ENCODE measurements at places on chromosomes 2 and 18. TPM values are rescaled to one million over a fixed set of nuclear protein-coding genes. Genes with fewer than 3 reads are reported as not detected.

SMPD4 gene
- total RNA-seq = 26.1 TPM

REG1B gene
- not detected for total RNA-seq

C1GALT1C1L gene
- total RNA-seq = 1.5 TPM

NAT8 gene
- not detected for total RNA-seq

VIT gene
- 1.2 TPM for total RNA-seq

DNA sequence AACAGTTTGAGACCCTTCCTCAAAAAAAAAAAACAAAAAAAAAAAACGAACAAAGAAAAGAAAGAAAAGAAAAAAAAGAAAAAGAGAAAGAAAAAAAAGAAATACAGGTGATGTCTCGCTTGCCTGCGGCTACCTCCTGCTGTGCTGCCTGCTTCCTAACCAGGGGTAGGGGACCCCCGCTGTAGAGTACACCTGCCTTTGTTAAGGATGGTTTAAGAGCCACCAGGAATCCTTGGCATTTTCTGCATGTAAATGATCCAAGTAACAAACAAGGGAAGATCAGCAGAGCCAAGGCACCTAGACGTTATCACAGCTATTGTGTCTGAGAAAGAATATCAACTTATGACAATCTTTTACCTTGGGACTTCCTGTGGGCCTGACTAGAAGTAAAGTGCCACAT, 856.8 kb upstream of the GCFC2 start:
- no peak overlapping the region for H3K4me3 ChIP-seq
- H3K36me3 ChIP-seq = no peaks in the 10 kb centered on the region
- H3K27me3 ChIP-seq = no peaks in the 10 kb centered on the region

DNA sequence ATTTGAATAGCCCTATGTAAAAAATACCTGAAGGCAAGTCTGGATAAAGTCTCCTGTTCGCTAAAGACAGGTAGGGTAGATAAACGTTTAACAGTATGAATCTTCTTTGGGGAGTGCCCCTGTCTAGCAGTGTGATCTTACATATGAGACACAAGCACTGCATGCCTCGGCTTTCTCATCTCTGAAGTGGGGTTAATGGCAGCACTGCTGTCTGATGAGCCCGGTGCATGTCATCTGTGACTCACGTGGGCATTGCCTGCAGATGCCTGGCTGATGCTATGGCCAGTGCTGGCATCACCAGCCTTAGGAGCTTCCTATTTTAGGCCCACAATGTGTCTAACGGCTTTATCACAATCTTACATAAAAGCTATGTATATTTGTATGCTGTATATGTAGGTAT, 50.1 kb downstream of the GALR1 start:
- DNase-seq = no peak
- no peaks in the 10 kb centered on the region for H3K4me1 ChIP-seq
- no peak overlapping the region for H3K27ac ChIP-seq
- peaks cover 11% of the 10 kb centered on the region for H3K27me3 ChIP-seq
- no peak overlapping the region for H3K4me3 ChIP-seq

- H3K4me1 ChIP-seq = no peaks in the 10 kb centered on the region
- no peak overlapping the region for H3K4me3 ChIP-seq
- H3K27ac ChIP-seq = no peak overlapping the region
- H3K36me3 ChIP-seq = peaks cover 29% of the 10 kb centered on the region
These were observed 78.0 kb upstream of the NFATC1 start for GRCh38 chr18:79317703-79318102.

GRCh38 chr2:102401456-102401855, 21.5 kb upstream of the IL18RAP start:
- no peaks in the 10 kb centered on the region for H3K4me1 ChIP-seq
- H3K4me3 ChIP-seq = no peak overlapping the region
- DNase-seq = no peak
- H3K27ac ChIP-seq = no peak overlapping the region

DNA sequence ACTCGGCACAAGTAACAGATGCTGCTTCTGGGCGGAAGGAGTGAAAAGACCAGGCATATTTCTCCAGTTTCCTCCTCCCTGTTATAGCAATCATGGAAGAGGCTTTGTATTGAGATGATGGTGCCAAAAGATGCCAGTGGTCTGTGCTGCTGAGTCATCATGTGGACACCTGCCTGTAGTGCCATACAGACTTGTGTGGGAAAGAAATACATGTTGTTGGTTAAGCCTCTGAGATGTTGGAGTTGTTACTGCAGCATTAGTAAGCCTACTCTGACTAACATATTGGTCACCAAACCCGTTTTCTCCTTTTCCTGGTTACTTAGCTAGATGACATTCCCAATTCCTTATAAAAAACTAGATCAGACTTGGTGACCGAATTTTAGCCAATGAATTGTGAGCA, 356.9 kb downstream of the ZNF521 start:
- H3K36me3 ChIP-seq = no peaks in the 10 kb centered on the region
- H3K27ac ChIP-seq = no peak overlapping the region
- H3K27me3 ChIP-seq = no peaks in the 10 kb centered on the region
- H3K4me1 ChIP-seq = no peaks in the 10 kb centered on the region
- DNase-seq = no peak

DNA sequence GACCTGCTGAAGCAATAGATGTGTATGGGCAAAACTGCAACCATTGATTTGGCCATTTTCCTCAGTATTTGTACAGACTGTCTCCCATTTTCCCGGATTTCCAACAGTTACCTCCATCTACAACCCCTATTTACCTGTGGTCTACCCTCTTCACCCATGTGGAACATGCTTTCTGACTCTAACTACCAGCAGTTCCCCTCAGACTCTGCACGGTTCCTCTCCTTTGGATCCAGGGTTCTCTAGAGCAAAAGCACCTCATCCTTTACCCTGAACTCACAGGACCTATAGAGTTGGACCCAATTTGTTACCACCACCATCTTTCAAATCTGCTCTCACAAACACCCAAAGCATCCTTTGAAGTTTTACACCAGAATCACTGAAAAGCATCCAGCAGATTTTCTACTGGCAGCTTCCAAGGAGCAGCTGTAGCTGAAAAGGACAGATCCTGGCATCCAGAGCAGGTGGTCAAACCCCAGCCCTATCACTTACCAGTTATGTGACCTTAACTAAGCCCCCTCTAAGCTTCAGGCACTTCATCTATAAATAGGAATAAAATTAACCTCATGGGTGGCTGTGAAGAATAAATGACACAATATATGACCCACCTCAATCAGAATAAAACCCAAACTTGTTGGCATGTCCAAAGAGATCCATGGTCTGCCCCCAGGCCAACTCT, 15.3 kb downstream of the CYTIP start:
- no peaks in the 10 kb centered on the region for H3K36me3 ChIP-seq
- DNase-seq = no peak
- H3K27ac ChIP-seq = no peak overlapping the region
- no peak overlapping the region for H3K4me3 ChIP-seq
- H3K27me3 ChIP-seq = no peaks in the 10 kb centered on the region

GRCh38 chr2:170321526-170321925, 143.6 kb downstream of the MYO3B start:
- no peaks in the 10 kb centered on the region for H3K4me1 ChIP-seq
- no peaks in the 10 kb centered on the region for H3K36me3 ChIP-seq
- H3K27ac ChIP-seq = no peak overlapping the region
- H3K4me3 ChIP-seq = no peak overlapping the region
- H3K27me3 ChIP-seq = no peaks in the 10 kb centered on the region

DNA sequence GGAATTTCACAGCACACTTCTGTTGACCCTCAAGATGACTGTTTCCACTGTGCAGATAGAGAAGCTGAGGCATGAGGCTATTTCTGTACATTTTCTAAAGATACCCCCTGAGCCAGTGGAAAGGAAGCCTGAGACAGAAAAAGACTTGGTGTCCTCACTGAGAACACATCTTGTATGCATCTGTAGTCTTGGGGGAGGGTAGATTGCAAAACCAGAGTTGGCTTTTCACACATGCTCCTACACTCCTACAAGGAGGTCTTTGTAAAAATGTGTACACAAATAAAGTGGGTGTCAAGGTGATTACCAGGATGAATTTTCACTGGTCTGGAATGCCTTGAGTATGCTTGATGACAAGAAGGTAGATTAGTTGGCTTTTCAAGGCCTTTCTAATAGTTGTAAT, 98.0 kb downstream of the KCTD18 start:
- no peak overlapping the region for H3K4me3 ChIP-seq
- H3K27ac ChIP-seq = no peak overlapping the region
- no peak for DNase-seq
- peaks cover 2% of the 10 kb centered on the region for H3K36me3 ChIP-seq
- no peaks in the 10 kb centered on the region for H3K4me1 ChIP-seq

DNA sequence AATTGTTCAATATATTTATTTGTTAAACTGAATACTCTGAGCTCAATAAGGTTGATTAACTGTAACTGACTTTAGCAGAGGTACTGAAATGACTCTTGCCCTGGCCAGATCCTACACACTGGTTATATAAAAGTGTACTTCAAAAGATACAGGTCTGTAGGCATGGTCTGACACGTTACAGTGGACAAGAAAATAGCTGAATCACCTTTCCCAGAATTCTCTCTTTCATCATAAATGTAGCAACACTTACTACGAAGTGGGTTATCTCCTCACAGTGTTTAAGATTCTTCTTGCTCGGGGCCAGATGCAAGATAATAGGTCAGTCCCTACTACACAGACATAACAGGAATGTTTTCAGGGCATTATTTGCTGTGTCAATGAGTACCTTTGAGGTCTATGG, 107.0 kb upstream of the ZC3H15 start:
- H3K27ac ChIP-seq = no peak overlapping the region
- no peaks in the 10 kb centered on the region for H3K4me1 ChIP-seq
- no peak overlapping the region for H3K4me3 ChIP-seq
- no peaks in the 10 kb centered on the region for H3K27me3 ChIP-seq
- H3K36me3 ChIP-seq = no peaks in the 10 kb centered on the region
- DNase-seq = no peak

GRCh38 chr2:138536302-138536701, 34.7 kb downstream of the SPOPL start:
- peaks cover 13% of the 10 kb centered on the region for H3K4me1 ChIP-seq
- H3K36me3 ChIP-seq = no peaks in the 10 kb centered on the region
- H3K27me3 ChIP-seq = no peaks in the 10 kb centered on the region
- DNase-seq = no peak
- H3K27ac ChIP-seq = no peak overlapping the region

DNA sequence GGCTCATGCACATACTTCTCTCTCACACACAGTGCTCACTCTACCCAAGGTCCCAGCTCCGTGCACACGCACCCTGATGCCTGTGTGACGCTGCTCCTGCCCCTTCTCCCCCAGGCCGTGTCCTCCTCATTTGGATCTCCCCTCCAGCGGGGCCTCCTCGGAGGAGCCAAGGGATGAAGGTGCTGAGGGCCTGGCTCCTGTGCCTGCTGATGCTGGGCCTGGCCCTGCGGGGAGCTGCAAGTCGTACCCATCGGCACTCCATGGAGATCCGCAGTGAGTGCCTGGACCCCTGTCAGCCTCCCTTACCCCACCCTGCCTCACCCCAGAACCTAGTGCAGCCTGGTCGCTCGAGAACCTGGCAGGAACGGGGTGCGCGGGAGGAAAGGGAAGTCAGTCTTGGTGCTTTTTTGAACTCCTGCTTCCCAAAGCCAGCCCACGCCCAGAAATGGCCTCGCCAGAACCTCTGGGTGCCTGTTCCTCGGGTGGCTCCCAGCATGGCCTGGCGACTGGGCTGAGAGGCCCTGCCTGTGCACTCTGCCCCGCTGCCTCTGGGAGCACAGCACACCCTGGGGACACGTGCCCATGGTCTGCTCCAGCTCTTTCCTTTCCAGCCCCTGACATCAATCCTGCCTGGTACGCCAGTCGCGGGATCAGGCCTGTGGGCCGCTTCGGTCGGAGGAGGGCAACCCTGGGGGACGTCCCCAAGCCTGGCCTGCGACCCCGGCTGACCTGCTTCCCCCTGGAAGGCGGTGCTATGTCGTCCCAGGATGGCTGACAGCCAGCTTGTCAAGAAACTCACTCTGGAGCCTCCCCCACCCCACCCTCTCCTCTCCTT, at the start of gene PRLH:
TSS of gene PRLH (plus strand) at position 174 of the 835 bp plus-strand sequence. CDS start at position 174, 0 bp downstream.
- peaks cover 20% of the 10 kb centered on the region for H3K27me3 ChIP-seq
- no peaks in the 10 kb centered on the region for H3K4me1 ChIP-seq
- DNase-seq = no peak
- no peaks in the 10 kb centered on the region for H3K36me3 ChIP-seq
- H3K27ac ChIP-seq = no peak within 1 kb of the TSS
- no peak within 1 kb of the TSS for H3K4me3 ChIP-seq

- H3K27ac ChIP-seq = no peak overlapping the region
- no peaks in the 10 kb centered on the region for H3K36me3 ChIP-seq
- H3K4me3 ChIP-seq = no peak overlapping the region
- no peak for DNase-seq
- no peaks in the 10 kb centered on the region for H3K4me1 ChIP-seq
These were observed 180.2 kb downstream of the LTBP1 start for GRCh38 chr2:33126958-33127357.

DNA sequence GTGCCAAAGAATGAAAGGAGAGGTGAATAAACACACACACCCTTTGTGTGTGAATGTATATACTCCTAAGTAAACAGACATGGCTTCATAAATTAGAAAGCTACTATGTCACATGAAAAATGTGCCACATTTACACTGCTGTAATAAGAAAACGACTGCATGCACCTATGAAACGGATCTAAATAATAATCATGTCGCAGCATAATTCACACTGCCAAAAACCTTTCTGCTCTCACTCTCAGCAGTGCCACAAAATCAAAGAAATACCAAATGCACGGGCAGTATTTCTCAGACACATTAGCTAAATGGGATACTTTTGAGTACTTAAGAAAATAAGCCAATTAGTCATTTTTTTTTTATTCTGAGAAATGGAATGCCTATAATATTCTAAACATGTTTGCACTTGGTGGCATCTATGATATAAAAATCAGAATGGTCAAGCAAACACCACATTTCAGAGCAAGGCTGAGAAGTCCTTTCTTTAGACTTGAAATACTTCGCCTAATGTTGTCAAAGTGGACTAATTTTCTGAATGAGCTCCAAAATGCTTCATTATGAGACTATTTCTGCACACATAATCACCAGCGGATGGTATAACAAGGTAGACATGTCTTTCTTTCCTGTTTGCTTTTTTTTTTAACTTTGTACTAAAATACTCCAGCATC, 6.6 kb downstream of the BCL11A start:
- H3K4me1 ChIP-seq = peaks cover 49% of the 10 kb centered on the region
- H3K27ac ChIP-seq = no peak overlapping the region
- no peak overlapping the region for H3K4me3 ChIP-seq
- no peaks in the 10 kb centered on the region for H3K36me3 ChIP-seq
- DNase-seq = no peak

DNA sequence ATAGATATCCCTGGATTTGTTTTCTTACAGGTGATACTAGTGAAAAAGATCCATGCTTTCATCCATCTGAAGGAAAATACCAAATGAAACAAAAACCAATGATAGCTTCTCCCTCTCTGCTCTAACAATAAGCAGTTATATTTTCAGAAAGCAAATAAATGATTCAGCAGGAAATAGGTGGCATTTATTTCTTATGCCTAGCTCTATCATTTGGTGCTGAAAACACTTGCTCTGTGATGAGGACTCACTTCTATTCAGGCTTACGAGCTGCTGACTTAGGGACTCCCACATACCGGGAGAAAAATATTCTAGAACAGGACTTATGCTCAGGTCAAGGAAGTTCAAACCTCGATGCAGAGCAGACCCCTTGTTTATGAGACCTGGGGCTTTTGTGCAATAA, 142.6 kb downstream of the SETBP1 start:
- H3K27me3 ChIP-seq = no peaks in the 10 kb centered on the region
- peaks cover 46% of the 10 kb centered on the region for H3K4me1 ChIP-seq
- no peak overlapping the region for H3K4me3 ChIP-seq
- no peak for DNase-seq

- no peaks in the 10 kb centered on the region for H3K36me3 ChIP-seq
- H3K27me3 ChIP-seq = no peaks in the 10 kb centered on the region
- DNase-seq = no peak
- H3K4me3 ChIP-seq = no peak overlapping the region
These were observed 151.3 kb upstream of the THUMPD2 start for GRCh38 chr2:39930175-39930917.

All from heart right ventricle (tissue), 16 donors.